Esophagus muscularis mucosa (tissue), 4 donors: ENCODE measurements at places on chromosomes 12 and 14. TPM values are rescaled to one million over a fixed set of nuclear protein-coding genes. Genes with fewer than 3 reads are reported as not detected.

The AVPR1A gene
- total RNA-seq, result 6.7 TPM

The KRT71 gene
- total RNA-seq, result not detected

The TMEM52B gene
- not detected for total RNA-seq

GRCh38 chr12:46998811-46999368 is 80.5 kb upstream of the PCED1B start:
- DNase-seq, result no peak
- H3K27me3 ChIP-seq, result no peaks in the 10 kb centered on the region
- no peak overlapping the region for H3K27ac ChIP-seq
- H3K4me1 ChIP-seq, result no peaks in the 10 kb centered on the region

GRCh38 chr14:103332143-103332919 is 1.7 kb upstream of the EIF5 start:
- H3K4me3 ChIP-seq, result no peak overlapping the region
- H3K4me1 ChIP-seq, result peaks cover 36% of the 10 kb centered on the region
- peaks cover 20% of the 10 kb centered on the region for H3K36me3 ChIP-seq
- H3K27ac ChIP-seq, result peak overlapping the region; percentile 100
- no peaks in the 10 kb centered on the region for H3K27me3 ChIP-seq
- no peak for DNase-seq

GRCh38 chr12:94702696-94703095 is 52.3 kb upstream of the TMCC3 start:
- no peak overlapping the region for H3K27ac ChIP-seq
- no peaks in the 10 kb centered on the region for H3K27me3 ChIP-seq
- no peaks in the 10 kb centered on the region for H3K36me3 ChIP-seq
- no peak overlapping the region for H3K4me3 ChIP-seq

GRCh38 chr12:6376079-6376869 is 911 bp upstream of the SCNN1A start:
- H3K27ac ChIP-seq, result peak overlapping the region; percentile 78
- H3K27me3 ChIP-seq, result no peaks in the 10 kb centered on the region
- H3K36me3 ChIP-seq, result no peaks in the 10 kb centered on the region
- no peak overlapping the region for H3K4me3 ChIP-seq
- no peak for DNase-seq

- H3K27me3 ChIP-seq, result no peaks in the 10 kb centered on the region
- DNase-seq, result no peak
- H3K4me3 ChIP-seq, result no peak overlapping the region
- no peak overlapping the region for H3K27ac ChIP-seq
- H3K4me1 ChIP-seq, result peaks cover 5% of the 10 kb centered on the region
- H3K36me3 ChIP-seq, result no peaks in the 10 kb centered on the region
Observed at GRCh38 chr14:52824462-52824861, 33.1 kb upstream of the GNPNAT1 start.

DNA sequence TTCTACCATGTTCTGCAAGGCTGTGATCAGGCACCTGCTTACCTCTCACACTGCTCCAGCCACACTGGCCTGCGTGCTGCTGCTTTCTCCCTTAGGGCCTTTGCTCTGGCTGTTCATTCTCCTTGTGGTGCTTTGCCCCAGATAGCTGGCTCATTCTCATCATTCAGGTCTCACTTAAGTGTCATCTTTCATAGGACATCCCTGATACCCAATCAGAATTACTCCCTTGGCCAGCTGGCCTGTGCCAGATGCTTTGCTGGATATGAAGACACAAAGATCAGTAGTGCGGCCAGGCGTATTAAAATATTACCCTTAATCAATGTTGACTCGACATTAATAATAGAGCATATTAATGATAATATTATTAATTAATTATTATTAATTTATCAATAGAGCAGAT is 143.8 kb upstream of the FGD4 start:
- H3K36me3 ChIP-seq, result peaks cover 4% of the 10 kb centered on the region
- no peaks in the 10 kb centered on the region for H3K27me3 ChIP-seq
- H3K4me1 ChIP-seq, result no peaks in the 10 kb centered on the region
- DNase-seq, result no peak
- H3K27ac ChIP-seq, result no peak overlapping the region

- no peak overlapping the region for H3K4me3 ChIP-seq
- no peak overlapping the region for H3K27ac ChIP-seq
- no peak for DNase-seq
- no peaks in the 10 kb centered on the region for H3K36me3 ChIP-seq
Observed at GRCh38 chr14:76938092-76938500, 90.4 kb downstream of the IRF2BPL start.
